Liver (tissue), 10 donors: ENCODE measurements at places on chromosomes 2 and 18. TPM values are rescaled to one million over a fixed set of nuclear protein-coding genes. Genes with fewer than 3 reads are reported as not detected.

ST6GAL2 gene
- total RNA-seq: 3.1 TPM

SNTG2 gene
- not detected for total RNA-seq

ANKRD53 gene
- 0.50 TPM for total RNA-seq

PPP1R1C gene
- total RNA-seq: 16.9 TPM

MPP4 gene
- total RNA-seq: not detected

RNF149 gene
- 32.4 TPM for total RNA-seq

PUS10 gene
- 19.6 TPM for total RNA-seq

FSIP2 gene
- total RNA-seq: 0.33 TPM

GLB1L gene
- 2.8 TPM for total RNA-seq

POTEI gene
- total RNA-seq: not detected

SP140 gene
- total RNA-seq: 1.8 TPM

ABHD1 gene
- total RNA-seq: 0.67 TPM

MALL gene
- total RNA-seq: 4.2 TPM

IL37 gene
- not detected for total RNA-seq

AKAIN1 gene
- total RNA-seq: not detected

DCDC2C gene
- not detected for total RNA-seq

CXCR2 gene
- 0.47 TPM for total RNA-seq

CDH7 gene
- not detected for total RNA-seq

SLC4A5 gene
- 0.50 TPM for total RNA-seq

BCL11A gene
- 8.5 TPM for total RNA-seq

SEH1L gene
- total RNA-seq: 21.0 TPM

SOCS6 gene
- 30.1 TPM for total RNA-seq

VWC2L gene
- not detected for total RNA-seq

CCDC74B gene
- 0.17 TPM for total RNA-seq

CD28 gene
- 0.50 TPM for total RNA-seq

LYG2 gene
- not detected for total RNA-seq

KYNU gene
- total RNA-seq: 24.0 TPM

ZC3H6 gene
- total RNA-seq: 3.7 TPM

RASGRP3 gene
- 9.9 TPM for total RNA-seq

CRYGD gene
- total RNA-seq: not detected

PLGLB1 gene
- total RNA-seq: 90.0 TPM

AQP12B gene
- not detected for total RNA-seq

TSGA10 gene
- total RNA-seq: 4.4 TPM

CNRIP1 gene
- 2.8 TPM for total RNA-seq

SPP2 gene
- total RNA-seq: 208 TPM

SKA1 gene
- total RNA-seq: 18.7 TPM

C2orf92 gene
- 8.0 TPM for total RNA-seq

METTL4 gene
- 4.6 TPM for total RNA-seq

ESPNL gene
- total RNA-seq: 0.42 TPM

SULT1C4 gene
- total RNA-seq: 12.8 TPM

ITPRIPL1 gene
- total RNA-seq: 3.1 TPM

HOXD3 gene
- total RNA-seq: not detected

CDH20 gene
- 0.08 TPM for total RNA-seq

DPYSL5 gene
- total RNA-seq: not detected

C1QL2 gene
- not detected for total RNA-seq

LAPTM4A gene
- total RNA-seq: 115 TPM

KIF1A gene
- total RNA-seq: 0.08 TPM

DNER gene
- total RNA-seq: not detected

C2orf15 gene
- total RNA-seq: 0.65 TPM

SGPP2 gene
- total RNA-seq: not detected

ATRAID gene
- total RNA-seq: 48.6 TPM

C1GALT1C1L gene
- 0.33 TPM for total RNA-seq

PROKR1 gene
- total RNA-seq: 0.05 TPM

C2orf80 gene
- total RNA-seq: not detected

TNS1 gene
- 91.6 TPM for total RNA-seq

PMAIP1 gene
- total RNA-seq: 0.08 TPM

DGUOK gene
- total RNA-seq: 19.6 TPM
